ENCODE measurements at places on chromosomes 12 and 14.

DNA sequence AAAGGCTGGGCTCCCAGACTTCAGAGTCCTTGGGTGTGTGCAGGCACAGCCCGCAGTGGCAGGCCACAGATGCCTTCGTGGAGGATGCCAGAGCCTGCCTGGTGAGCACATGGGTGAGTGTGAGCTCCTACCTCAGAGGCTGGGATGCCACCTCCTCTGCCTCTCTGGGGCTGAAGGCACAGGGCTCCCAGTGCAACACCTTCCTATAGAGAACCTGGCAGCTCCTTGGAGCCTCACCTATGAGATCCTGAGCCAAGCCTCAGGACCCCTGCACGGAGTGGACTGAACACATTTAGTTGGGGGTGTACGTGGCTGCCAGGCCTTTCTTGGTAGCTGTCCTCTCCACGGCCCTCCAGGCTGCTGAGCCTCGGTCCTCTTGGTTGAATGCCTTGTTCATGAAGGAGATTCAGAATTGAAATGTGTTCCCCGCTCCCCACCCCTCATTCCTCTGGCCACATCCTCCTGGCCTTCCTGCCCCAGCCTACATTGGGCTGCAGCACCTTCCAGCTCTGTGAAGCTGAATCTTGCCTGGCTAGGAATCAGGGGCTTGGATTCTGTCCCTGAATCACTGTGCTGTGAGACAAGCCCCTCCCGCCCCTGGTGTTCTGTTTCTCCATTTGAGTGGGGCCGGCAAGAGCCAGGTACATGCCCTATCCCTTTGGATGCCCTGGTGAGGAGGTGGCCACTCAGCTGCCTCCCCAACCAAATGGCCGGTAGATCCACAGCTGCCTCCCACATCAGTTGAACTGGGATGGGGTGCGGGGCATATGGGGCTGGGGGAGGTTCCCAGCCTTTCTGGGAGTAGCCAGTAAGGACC lies 38.7 kb upstream of the TRAF3 start:
- no peak for DNase-seq

DNA sequence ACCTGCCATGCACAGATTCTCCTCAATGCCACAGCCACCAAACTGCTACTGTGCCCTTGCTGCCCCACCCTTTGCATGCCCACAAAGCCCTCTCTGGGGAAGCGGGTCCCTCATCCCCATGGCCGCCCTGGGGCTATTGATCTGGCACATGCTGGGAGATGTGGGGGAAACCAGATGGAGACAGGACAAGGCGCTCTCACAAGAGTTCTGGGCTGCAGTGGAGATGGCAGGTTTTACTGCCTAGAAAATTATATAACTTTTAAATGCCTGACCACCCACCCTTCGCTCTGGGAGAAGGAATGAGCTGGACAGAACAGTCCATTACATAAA lies 10.6 kb upstream of the PIP4K2C start:
- no peak for DNase-seq

GRCh38 chr14:80621701-80622100 lies 319.8 kb downstream of the CEP128 start:
- no peak for DNase-seq

- no peak for DNase-seq
Measured at GRCh38 chr14:94747739-94748138, 22.2 kb downstream of the GSC start.

GRCh38 chr14:52356025-52356424 lies 41.9 kb downstream of the PTGER2 start:
- no peak for DNase-seq

GRCh38 chr12:67394550-67394949 lies 125.4 kb downstream of the CAND1 start:
- DNase-seq: no peak

- DNase-seq: no peak
Measured at GRCh38 chr14:53384073-53384472, 230.9 kb upstream of the DDHD1 start.

DNA sequence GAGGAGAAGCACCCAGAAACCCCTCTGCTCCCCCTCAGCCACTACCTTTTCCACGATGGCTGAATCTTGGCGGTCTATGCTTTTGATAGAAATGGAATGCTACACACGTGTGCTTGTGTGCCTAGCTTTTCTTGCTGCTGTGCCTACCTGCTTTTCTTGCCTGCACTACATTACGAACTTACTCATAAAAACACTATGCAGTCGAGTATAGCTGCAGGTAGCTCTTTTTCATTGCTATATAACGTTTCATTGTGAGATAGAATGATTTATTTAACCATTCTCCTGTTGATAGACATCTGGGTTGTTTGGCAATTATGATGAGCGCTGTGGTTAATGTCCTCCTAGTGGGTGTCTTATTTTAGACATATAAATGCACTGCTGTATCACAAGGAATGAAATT lies 67.9 kb upstream of the NCOR2 start:
- no peak for DNase-seq

DNA sequence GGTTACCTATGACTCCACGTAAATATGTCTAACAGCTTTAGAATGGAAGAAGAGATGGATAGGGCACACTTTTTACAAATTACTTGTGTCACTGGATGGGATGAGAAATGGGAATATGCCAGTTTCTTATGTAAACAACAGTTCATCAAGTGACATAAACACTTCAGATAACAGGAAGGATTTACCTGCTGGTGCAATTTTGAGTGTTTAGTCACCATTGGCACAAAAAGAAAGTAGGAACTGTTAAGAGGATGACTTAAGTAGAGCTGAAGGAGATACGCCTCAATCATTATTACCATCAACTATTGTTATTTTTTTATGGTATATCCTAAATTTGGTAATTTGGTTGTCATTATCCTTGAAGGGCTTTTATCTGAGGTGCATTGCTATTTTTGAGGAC lies 83.2 kb downstream of the RMST start:
- DNase-seq: no peak

GRCh38 chr14:35867280-35867629 lies 41.1 kb downstream of the BRMS1L start:
- DNase-seq: no peak

DNA sequence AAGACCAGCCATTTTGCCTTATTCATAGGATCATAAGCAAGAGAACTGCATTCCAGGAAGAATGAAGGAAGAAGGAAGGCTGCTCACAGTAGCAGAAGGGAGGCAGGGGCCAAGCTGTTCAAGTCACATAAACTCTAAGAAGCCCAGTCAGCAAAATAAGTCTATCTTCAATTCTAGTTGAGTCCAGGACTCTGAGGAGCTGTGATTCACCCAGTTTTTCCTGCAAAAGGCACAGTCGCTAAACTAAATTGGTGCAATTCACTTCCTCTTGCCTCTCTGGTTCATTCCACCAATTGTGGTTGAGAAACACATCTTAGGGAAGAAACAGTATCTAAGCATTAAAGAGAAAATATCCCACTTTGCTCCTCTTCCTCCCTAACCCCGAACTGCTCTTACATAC lies 9.8 kb downstream of the ZNF641 start:
- no peak for DNase-seq

DNA sequence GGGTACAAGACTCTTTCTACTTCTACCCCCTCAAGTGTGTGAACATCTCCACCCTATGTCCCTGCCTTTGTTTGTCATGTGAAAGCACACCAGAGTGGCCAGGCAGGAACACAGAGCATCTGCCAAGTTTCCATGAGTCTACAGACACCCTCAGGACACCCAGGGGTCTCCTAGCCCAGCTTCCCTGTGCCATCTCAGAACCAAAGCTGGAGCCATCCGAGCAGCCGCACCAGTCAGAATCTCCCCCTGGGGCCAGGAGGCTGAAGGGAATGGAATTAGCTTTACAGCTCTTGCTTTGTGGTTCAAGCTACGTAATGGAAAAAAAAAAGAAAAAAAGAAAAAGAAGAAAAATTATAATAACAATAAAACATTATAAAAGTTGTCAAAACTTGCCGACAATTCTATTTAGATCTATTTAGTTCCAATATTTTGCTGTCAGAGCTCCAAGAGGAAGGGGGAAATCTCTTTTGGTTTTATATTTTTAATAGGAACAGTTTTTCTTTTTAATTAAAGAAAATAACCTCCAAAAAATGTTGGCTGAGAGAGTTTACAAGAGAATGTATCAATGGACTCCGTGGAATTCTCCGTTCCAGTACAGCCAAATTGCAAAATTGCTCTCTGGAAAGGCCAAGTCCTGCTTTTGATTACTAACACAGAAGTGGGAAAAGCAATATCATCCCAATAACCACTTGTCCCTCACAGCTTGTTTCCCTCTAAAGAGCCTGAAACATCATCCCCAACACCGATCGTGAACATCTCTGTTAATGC lies 37.1 kb downstream of the TBX5 start:
- DNase-seq: no peak

GRCh38 chr14:51604073-51604472 lies 47.6 kb upstream of the FRMD6 start:
- DNase-seq: no peak

DNA sequence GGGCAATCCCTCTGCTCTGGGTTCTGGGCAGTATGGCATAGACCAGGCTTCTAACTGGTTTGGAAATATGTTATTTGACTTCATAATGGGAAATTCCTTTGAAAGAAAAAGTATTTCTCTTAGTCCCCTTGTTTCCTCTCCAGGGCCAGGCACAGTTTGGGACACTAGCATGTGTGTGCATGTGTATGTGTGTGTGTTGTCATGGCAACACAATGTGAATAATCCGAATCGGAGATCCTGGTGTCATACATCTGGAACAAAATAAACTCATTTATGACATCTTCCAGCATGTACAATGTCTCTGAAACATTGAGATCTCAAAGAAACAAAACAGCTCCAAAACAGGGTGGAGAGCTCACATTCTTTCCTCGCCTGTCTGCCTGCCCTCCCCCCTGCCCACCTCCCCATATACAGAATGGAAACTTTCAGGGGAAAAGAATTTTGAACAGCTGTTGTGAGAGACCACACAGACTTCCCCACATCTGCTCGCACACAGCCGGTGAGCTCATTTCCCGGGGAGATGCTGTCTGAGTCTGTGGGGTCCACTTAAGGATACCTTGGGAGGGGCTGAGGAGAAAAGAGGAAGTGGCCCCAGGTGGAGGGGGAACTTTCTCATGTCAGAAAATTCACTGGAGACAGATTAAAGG lies 55.5 kb upstream of the PARP11 start:
- no peak for DNase-seq

- no peak for DNase-seq
Measured at GRCh38 chr14:95292660-95293425, 26.9 kb downstream of the CLMN start.

- DNase-seq: no peak
Measured at GRCh38 chr14:103073876-103074728, 9.9 kb upstream of the LBHD2 start.

- DNase-seq: no peak
Measured at GRCh38 chr14:94075008-94075407, 6.0 kb downstream of the DDX24 start.

- DNase-seq: no peak
Measured at GRCh38 chr12:53660041-53660440, 15.8 kb downstream of the ATP5MC2 start.

DNA sequence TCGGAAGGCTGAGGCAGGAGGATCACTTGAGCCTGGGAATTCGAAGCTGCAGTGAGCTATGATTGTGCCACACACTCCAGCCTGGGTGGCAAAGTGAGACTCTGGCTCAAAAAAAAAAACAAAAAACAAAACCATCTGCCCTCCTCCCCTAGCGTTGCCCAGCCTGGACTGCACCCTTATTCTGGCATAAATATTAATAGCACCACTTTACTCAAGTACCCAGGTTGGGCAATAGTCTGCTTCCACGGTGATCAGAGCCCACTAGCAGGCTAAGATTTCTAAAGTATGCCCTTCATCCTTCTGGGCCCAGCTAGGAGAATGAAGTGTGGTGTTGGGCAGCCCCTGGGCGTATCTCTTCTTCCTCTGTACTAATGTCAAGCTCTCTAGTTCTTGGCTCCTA lies 33.3 kb downstream of the KCTD10 start:
- no peak for DNase-seq

GRCh38 chr14:100313464-100314230 lies 7.4 kb upstream of the SLC25A29 start:
- DNase-seq: no peak

GRCh38 chr12:20604408-20605067 lies 90.6 kb upstream of the SLCO1C1 start:
- no peak for DNase-seq

- no peak for DNase-seq
Measured at GRCh38 chr12:20576528-20576927, 118.6 kb upstream of the SLCO1C1 start.

GRCh38 chr14:39739796-39740195 lies 307.6 kb upstream of the FBXO33 start:
- no peak for DNase-seq

DNA sequence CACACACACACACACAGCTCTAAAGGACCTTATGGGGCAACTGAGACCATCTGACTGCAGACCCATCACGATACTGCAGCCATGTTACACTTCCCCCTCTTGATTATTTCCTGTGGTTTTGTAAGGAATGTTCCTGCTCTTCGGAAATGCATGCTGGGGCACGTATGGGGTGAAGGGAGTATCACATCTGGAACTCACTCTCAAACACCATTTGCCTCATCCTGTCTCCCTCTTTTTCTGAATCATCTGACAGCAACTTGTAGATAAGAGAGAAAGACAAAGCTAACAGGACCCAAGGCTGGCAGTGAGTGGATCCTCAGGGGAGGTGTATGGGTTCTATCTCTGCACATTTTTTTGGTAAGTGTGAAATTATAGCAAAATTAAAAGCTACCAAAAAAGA lies 50.3 kb downstream of the RIMBP2 start:
- DNase-seq: no peak

DNA sequence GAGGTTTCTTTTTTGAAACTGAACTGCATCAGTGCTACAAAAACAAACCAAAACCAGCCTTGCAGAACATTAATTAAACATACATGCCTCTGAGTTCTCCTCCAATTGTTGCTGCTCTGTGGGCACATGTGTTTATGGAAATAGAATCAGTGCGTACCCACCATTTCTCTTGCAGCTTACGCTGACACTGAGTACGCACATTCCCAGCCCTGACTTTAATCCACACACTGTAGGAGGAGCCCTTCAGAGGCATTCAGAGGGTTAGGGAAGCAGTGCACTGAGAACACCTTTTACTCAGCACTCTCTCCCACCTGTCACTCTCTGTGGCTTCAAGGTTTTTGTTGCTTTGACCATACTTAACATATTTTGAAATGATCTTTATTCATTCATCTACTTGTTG lies 250.5 kb upstream of the PWP1 start:
- DNase-seq: no peak

- DNase-seq: no peak
Measured at GRCh38 chr12:47860279-47860841, 40.7 kb upstream of the HDAC7 start.
